ENCODE measurements at places on chromosomes 7 and 10.

- DNase-seq = peak; percentile 43
These were observed 244.3 kb upstream of the PHYHIPL start for GRCh38 chr10:58932126-58932525.

- no peak for DNase-seq
These were observed 31.5 kb downstream of the PIK3AP1 start for GRCh38 chr10:96688789-96689188.

- DNase-seq = no peak
These were observed 48.4 kb downstream of the GATA3 start for GRCh38 chr10:8102708-8103401.

DNA sequence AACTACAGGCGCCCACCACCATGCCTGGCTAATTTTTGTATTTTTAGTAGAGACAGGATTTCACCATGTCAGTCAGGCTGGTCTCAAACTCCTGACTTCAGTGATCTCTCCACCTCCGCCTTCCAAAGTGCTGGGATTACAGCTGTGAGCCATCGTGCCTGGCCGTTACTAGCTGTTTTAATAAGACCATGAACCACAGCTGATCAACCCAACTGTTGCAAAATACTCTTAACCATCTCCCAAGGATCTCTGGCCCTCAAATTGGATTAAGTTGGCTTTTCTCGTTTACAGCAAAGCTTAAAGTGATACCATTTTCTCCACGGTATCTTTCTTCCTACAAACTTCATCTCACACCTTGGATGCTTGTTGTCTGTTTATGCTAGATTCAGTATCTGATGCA, 18.3 kb downstream of the ZFAND2A start:
- DNase-seq = no peak

- peak; percentile 67 for DNase-seq
These were observed at the start of gene CACNA2D1 for GRCh38 chr7:82443547-82444219. Gene CACNA2D1, minus strand, starts transcription at chr7:82443777.

- DNase-seq = no peak
These were observed 251.1 kb upstream of the KAT6B start for GRCh38 chr10:74575191-74575720.

GRCh38 chr7:25481891-25482290, 253.6 kb upstream of the NPVF start:
- peak; percentile 23 for DNase-seq

DNA sequence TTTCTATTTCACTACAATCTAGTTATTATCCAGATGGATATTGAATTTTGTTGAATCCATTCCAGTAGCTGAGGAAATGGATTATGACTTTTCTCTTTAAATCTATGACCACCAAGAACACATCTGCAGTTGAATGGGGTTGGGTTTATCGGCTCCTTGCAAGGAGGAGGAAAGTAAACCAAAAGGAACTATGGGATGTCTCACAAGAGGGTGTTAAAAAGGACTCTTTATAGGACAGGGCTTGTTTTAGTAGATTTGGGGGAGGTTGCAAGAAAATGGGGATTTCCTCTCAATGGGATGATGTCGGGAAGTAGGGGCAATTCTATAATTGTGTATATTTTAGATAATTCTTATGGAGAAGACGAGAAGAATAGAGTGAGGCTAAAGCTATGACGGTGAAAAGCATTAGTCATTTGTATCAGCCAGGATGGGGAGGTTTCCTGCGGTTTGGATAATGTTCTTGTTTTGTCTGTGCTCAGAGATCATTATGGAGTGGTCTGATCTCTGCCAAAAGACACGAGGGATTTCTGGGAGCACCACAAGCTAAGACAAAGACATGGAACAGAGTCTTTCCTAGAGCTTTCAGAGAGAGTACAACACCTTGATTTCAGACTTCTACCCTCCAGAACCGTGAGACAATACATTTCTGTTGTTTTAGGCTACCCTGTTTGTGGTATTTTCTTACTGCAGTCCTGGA, 5.3 kb upstream of the LRRC61 start:
- no peak for DNase-seq

DNA sequence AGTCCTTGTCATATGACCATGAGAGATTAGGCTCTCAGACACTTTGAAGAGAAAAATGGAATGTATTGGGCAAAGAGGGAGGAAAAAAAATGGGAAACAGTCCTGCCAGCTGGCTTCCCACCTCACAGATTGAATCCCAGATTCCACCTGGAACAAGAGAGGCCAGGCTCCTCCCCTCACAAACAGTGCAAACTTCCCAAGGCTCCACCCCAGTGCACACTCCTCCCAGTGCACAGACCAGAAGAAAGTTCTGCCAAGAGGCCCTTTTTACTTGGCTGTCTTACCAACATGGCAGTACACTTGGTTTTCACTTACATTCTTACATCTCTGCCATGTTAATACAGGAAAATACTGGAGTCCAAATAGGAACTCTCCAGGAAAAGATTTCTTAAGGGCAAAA, 202.3 kb downstream of the AHR start:
- DNase-seq = no peak

DNA sequence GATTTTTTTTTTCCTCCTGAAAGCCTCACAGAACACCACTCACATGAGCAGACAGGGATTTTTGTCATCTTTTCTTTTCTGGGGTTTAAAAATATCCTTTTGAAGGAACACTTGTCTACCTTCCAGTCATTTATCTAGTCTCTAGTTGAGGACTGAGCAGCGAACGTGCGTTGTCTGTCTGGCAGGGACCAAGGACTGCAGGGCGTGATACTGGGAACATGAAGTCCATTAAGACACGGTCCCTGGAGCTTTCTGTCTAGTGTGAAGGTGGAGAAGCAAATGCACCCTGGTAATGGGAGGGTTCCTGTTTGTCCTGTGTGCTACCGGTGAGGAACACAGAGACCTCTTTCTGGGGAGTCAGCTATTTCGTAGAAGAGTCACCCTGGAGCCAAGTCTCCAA, 207.4 kb downstream of the TMEM178B start:
- no peak for DNase-seq

DNA sequence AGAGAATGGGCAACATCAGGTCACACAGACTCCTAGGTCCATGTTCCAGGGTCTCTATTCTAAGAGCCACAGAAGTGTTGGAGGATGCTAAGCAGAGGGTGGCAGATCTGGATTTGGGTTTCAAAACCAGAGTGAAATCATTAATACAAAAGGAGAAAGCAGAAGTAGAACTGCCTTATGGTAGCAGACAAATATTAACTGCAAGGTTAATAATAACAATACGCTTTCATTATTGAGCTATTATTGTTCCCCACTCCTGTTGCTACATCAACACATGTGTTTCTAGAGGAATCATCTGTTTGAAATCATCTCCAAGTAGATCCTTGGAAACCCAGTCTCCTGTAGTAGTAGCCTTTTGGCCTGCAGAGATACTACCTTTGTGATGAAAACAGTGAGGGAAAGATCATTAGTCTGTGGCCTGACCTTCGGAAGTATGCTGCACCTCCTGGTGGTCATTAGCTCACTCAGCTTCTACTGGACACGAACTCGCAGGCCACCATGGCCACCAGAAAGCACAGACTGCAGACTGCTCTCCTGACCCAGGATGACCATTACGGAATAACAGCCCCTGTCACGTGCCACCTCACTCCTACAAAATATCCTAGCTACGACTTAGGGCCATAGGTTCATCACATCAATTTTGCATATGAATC, 84.6 kb downstream of the XPNPEP1 start:
- no peak for DNase-seq

- DNase-seq = no peak
These were observed 973.5 kb downstream of the ANKRD7 start for GRCh38 chr7:119197877-119198527.

- no peak for DNase-seq
These were observed 134.3 kb downstream of the TAX1BP1 start for GRCh38 chr7:27873981-27874957.

DNA sequence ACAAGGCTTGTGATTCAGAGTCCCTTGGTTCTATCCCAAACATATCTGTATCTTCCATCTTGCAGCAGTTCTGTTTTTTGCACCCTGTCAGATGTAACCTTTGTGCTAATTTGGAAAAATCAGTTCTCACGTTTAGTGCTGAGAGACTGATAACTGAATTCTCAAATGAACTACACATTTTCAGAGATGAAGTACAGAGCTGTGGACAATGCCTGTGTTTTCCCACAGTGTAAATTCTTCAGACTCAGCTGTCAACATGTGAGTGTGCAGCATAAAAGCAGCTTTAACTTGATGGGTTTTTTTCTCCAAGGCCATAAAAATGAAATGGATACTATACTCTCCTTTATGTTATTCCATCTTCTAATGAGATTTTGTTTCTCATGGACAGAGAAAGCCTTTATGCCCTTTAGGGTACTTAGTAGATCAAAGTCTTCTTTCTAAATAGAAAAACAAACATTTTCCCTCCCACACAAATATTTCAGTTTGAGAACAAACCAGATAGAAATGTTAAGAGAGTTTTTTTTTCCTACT, 150.9 kb downstream of the SEMA3A start:
- peak; percentile 26 for DNase-seq

GRCh38 chr7:50502001-50502684, 52.0 kb upstream of the FIGNL1 start:
- no peak for DNase-seq

DNA sequence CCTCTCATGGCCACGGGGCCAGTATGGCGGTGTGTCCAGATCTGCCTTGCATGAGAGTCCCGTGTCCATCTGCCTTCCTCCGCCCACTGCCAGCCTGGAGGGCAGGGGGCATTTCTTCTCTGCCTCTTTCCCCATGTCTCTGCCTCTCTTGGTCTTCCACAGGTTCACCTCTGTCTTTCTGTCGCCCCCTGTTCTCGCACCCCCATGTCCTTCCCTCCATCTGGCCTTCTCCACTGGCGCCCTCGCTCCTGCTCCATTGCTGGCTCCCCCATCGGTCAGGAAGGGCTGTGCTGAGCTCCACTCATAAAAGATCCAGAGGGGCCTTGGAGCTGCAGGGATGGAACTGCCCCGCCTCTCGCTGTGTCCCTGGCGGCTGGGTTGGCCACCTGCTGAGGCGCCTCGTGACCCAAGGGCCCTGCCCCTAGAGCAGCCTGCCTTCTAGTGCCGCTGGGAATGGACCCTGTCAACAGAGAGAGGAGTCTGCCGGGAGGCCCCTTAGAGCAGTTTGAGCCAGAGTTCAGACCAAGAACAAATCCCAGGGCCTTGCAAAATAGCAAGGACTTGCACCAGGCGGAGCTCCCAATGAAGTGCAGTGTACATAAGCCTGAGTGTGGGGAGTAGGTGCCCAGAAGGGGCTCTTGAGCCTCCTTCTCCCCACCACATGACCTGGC, 42.0 kb downstream of the GOLGA7B start:
- DNase-seq = no peak

GRCh38 chr10:95288303-95288702, 2.5 kb downstream of the PDLIM1 start:
- no peak for DNase-seq

GRCh38 chr7:78017591-78018100, 219.1 kb downstream of the PHTF2 start:
- no peak for DNase-seq

DNA sequence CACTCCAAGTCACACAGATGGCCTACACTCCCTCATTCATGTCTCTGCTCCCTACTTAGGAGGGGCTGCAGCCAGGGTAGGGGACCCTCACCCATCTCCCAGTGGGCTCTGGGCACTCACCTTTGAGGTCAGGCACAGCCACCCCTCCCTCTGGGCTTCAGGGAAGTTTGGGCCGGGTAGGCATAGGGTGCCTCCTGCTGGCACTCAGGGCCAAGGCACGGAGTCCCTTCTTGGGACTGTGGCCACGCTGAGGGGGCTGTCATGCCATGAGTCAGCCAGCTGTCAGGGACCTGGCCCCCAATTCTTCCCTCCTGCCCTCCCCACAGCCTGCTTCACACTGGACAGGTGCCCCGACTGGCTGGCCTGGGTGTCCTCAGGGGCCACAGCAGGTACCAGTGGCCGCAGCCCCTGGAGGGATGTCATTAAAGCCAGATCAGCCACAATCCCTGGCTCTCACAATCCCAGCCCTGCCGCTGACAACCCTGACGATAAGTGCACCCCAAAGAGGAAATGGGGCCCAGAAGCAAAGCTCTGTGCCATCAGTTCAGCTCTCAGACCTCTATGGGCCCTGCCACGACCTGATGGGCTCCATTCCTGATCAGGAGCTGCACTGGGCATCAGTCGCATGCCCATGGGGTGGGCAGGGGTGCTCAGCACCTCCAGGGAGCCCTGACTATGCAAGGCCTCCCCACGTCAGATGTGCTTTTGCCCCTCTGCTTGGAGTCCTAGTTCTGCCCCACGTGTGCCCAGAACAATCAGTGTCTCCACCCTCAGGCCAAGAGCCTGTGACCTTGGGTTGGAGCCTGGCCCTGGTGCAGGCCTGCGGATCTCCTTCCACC, 34.1 kb upstream of the RET start:
- DNase-seq = no peak

DNA sequence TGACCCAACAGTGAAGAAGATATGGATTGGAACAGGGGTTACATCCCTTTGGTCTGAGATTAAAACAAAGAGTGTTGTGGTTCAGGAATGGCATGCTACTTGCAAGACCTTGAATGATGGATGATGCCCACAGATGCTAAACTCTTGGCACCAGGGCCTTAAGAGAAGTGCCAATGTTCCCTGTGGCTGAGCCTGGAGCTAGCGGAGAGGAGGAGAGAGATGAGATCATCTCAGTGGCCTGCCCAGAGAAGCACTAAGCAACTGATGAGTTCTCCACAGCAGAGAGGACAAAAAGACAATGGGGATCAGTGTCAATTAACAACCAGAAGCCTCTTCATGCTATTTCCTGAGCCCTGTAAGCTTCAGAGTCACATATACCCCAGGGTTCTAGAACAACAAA, 97.8 kb downstream of the ELAPOR2 start:
- no peak for DNase-seq

DNA sequence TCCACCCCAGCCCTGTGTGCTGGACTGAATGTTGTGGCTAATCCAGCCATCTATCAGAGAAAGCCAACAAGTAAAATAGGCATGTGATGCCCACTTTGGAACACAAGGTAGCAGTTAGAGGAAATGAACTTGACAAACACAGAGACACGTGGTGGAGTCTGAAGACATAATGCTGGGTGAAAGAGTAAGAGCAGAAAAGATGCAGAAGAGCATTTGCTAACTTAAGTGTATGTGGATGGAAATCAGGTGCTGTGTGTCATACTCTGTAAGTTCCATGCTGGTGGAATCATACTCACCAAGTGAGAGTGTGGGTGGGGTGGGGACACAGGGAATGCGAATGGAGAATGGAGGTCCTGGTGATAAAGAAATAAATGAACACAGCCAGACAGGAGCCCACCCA, 22.8 kb downstream of the WDFY4 start:
- no peak for DNase-seq

GRCh38 chr7:89549768-89550167, 604.5 kb upstream of the STEAP1 start:
- no peak for DNase-seq

- no peak for DNase-seq
These were observed 1167.7 kb downstream of the XPNPEP1 start for GRCh38 chr10:108755646-108756045.
